ENCODE measurements at places on chromosomes 5 and 9. TPM values are rescaled to one million over a fixed set of nuclear protein-coding genes. Genes with fewer than 3 reads are reported as not detected.

CNTLN gene
- total RNA-seq, result 1.3 TPM

SVEP1 gene
- total RNA-seq, result 3.8 TPM

SYK gene
- total RNA-seq, result 2.5 TPM

C9orf85 gene
- 1.7 TPM for total RNA-seq
